ENCODE measurements at places on chromosomes 2 and 18. TPM values are rescaled to one million over a fixed set of nuclear protein-coding genes. Genes with fewer than 3 reads are reported as not detected.

The ABCG8 gene
- polyA plus RNA-seq = not detected

The TMEM237 gene
- 12.1 TPM for polyA plus RNA-seq

The NPC1 gene
- polyA plus RNA-seq = 12.8 TPM

The C2orf80 gene
- not detected for polyA plus RNA-seq

The LYPD6 gene
- 0.48 TPM for polyA plus RNA-seq

The DSG2 gene
- 24.8 TPM for polyA plus RNA-seq

The SIX2 gene
- 0.77 TPM for polyA plus RNA-seq

The WDR12 gene
- 29.4 TPM for polyA plus RNA-seq

The ASB18 gene
- 1.2 TPM for polyA plus RNA-seq

The SAG gene
- not detected for polyA plus RNA-seq

The SH3BP4 gene
- 12.3 TPM for polyA plus RNA-seq

The POTEF gene
- 0.05 TPM for polyA plus RNA-seq

The HDLBP gene
- polyA plus RNA-seq = 265 TPM

The PROKR1 gene
- polyA plus RNA-seq = 0.02 TPM

Data from right cardiac atrium (tissue), 5 donors.